Thoracic aorta (tissue), 2 donors: ENCODE measurements at places on chromosomes 3 and 15.

GRCh38 chr3:197730200-197730599 lies 6.5 kb downstream of the RUBCN start:
- no peak for DNase-seq

GRCh38 chr3:24493746-24494617 lies 668 bp downstream of the THRB start:
- peak; percentile 41 for DNase-seq

GRCh38 chr3:4976109-4976508 lies 3.1 kb upstream of the BHLHE40 start:
- DNase-seq = no peak

GRCh38 chr15:49982584-49982983 lies 136.4 kb downstream of the ATP8B4 start:
- no peak for DNase-seq

GRCh38 chr3:131739211-131739610 lies 236.4 kb upstream of the MRPL3 start:
- DNase-seq = no peak

DNA sequence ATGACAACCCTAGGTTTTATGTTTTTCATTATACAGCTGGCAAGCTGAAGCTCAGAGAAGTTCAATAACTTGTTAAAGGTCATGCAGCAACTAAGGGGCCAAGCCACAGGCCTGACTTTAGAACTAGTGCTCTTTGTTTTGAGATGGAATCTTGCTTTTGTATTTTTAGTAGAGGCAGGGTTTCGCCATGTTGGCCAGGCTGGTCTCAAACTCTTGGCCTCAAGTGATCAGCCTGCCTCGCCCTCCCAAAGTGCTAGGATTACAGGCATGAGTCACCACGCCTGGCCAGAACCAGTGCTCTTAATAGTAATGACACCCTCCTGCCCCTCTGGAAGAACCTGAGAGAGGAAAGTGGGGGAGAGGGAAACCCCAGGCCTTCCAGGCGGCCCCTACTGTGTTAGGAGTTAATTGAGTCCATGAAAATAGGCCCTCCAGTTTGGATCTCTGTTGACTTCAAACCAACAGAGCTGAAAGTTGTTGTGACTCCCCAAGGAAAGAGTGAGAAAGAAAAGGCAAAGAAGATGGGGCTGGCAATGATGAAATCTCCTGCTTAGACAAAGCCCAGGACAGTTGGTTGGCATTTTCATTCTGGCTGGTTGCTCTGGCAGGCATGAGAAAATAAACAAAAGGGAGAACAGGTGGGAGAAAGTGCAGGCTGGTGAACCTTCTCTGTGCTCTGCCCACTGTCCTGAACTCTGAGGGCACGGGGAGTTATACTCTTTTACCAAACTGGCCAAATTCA lies 3.6 kb upstream of the PRRT3 start:
- no peak for DNase-seq
